DMS153 (cell line): ENCODE measurements at places on chromosomes 2 and 18.

DNA sequence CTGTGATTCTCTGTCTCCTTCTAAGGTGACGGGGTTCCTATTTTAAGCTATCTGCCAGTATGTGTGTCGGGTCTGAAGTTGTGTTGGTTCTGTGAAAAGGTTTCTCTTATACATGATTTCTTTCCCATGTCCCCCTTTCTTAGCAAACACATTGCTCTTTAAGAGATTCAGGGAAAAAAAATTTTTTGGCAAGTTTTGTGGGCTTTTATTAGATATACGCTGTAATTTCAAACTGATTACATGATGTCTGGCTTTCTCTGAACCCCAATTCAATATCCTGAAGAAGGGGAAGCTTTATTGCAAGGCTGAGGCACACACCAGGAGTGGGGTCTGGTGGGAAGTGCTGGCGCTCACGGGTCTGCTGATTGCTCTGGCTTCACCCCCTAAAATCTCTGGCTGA, 210.6 kb downstream of the AGPS start:
- no peak for DNase-seq

- no peak for DNase-seq
Measured at GRCh38 chr2:157203651-157204050, 53.9 kb upstream of the GALNT5 start.

DNA sequence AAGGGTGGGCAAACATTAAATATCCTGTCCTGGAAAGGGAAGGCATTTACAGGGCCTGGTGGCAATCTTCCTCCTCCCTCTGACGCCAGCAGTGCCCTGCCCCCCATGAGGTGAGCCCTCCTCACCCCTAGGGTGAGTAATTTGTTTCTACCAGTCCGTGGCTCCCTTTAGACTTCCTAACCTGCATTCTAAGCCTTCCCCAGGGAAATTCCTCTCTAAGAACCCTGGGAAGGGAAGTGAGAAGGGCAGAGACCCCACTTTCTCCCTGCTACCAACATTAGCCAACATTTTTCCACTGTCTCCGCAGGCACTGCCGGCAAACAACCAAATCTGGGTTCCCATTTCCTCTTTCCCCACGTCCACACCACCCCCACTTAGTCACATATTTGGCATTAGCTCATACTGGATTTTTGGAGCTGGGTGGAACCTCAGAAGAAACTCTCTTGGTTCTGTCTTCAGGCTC, 69.3 kb downstream of the NRP2 start:
- no peak for DNase-seq

- peak; percentile 71 for DNase-seq
Measured at GRCh38 chr2:20525041-20526035, 78.5 kb downstream of the RHOB start.

DNA sequence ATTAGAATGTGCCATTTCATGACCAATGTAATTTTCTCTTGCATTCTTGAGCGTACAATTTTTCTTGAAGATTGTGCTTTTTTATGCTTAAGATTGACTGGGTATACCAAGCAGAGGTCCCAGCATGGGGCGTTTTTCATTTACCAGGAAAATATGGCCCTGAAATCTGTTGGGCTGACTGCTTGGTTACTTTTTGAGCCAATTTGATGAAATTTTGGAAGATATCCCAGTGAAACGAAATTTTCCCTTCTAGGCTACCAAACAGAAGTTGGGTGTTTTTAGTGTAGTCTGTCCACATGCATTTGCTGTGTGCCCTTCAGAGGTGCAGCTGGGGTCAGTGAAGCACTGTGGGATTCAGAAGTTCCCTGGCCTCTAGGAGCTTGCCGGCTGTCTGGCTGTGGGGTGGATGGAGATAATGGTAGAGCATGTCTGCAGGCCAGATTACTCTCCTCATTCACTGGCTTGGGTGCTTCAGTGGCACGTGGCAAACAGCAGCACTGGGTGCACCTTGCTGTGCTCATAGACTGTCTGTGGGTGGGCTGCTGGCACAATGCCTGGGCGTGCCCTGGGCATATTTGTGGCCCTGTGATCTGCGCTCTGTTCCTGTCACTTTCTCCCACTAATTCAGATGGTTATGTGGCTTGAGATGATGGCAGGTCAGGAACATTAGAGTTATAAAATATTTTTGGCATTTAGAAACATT, 73.3 kb downstream of the LDLRAD4 start:
- no peak for DNase-seq

DNA sequence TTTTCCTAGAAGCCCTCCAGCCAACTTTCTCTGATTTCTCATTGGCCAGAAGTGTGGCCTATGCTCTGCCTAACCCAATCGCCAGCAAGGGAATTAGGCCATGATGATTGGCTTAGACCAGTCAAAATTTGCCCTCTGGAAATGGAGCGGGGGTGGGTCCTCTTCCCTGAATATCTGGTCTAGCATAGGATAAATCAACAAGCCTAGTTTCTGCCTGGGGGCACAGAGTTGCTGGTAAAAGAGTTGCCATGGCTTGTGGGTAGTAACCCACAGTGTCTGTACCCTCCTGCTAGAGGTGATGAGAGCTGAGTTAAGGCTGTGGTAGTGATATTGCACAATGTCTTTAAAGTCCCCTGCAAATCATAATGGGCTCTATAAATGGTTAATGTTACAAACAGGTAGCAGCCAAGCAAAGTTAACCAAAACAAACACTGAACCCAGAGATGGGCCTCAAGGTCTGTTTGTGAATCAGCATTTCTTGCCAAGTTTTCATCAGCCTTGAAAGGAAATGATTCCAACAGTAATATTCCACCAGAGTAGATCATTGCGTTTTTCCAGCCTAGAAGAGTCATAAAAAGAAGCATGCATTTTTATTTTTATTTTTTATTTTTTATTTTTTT, 19.3 kb downstream of the GALM start:
- no peak for DNase-seq

GRCh38 chr2:10794876-10795275, 17.7 kb downstream of the PDIA6 start:
- no peak for DNase-seq

- DNase-seq, result no peak
Measured at GRCh38 chr2:69604836-69605235, 38.7 kb downstream of the AAK1 start.

- no peak for DNase-seq
Measured at GRCh38 chr2:180196419-180196977, 189.4 kb upstream of the CWC22 start.

GRCh38 chr2:98099939-98100743, 13.2 kb downstream of the VWA3B start:
- no peak for DNase-seq

GRCh38 chr18:12744103-12744502, 41.3 kb downstream of the PSMG2 start:
- no peak for DNase-seq

DNA sequence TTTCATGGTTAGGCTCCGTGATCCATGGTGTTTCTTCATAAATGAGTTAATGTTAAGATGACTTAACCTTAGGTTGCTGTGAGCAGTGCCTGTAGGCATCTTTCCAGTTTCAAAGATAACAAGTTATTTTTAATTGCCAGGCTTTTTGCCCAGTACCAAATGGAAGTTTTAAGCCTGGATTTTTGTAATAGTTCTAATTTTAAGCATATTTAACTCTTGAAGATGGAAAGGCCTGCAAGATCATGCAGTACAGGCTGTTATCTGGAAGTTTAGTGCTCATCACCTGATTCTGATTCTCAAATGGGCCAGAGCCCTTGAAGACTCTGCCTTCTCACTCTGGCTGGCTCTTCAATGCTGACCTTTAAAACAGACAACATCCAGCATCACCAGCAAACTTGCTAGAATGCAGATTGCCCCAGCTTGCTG, 141.3 kb downstream of the NCK2 start:
- DNase-seq, result no peak

GRCh38 chr18:3294435-3295080, 32.6 kb downstream of the MYL12B start:
- peak; percentile 21 for DNase-seq

DNA sequence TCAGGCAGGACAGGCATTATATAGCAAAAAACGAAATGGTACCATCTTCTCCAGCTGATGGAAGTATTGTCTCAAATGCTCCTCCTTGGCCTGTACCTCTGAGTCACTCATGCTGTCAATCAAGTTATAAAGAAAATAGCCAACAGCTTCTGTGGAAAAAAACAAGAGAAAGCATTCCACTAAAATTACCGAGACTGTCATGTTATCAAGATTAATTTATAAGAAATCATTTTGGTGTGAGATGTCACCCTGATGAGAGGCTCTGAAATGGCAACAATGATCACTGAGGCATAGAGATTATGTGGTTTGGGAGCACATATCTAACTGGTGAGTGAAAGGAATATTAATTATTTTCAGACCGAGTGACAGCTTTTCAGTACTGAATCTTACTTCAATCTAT, 47.4 kb downstream of the LRPPRC start:
- DNase-seq, result no peak

DNA sequence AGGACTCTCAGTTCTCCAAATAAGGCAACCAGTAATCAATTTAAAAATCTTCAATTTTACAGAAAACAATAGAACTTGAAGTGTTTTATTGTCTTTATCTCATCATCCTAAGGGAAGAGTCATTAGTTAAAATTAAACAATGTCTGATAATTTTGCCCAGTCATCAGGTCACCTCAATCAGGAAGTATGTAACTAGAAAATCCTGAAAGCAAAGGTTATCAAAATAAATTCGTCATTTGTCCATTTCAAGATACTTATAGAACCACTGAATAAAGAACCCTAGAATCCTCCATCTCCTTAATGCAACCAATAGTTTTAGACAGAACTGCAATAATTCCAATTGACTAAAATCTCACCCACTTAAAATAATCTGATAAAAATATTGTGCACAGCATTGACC, 115.2 kb downstream of the NCKAP5 start:
- no peak for DNase-seq

GRCh38 chr2:36489281-36489680, 108.7 kb downstream of the FEZ2 start:
- DNase-seq, result no peak

GRCh38 chr2:232781765-232782164, 5.4 kb upstream of the KCNJ13 start:
- DNase-seq, result no peak

DNA sequence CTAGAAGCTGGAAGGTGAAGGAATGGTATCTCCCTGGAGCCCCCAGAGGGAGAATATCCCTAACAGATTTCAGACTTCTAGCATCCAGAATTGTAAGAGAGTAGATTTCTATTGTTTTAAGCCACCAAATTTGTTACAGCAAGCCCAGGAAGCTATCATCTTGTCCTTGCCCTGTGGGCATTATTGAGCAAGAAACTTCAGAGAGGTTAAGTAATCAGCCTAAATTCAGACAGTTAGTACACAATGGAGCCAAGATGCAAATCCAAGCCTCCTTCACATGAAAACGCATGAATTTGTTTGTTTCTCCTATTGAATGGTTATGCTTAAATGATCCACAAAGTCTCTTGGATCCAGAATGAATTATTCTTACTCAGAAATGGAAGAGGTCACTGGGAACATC, 55.2 kb upstream of the TRIB2 start:
- DNase-seq, result no peak

DNA sequence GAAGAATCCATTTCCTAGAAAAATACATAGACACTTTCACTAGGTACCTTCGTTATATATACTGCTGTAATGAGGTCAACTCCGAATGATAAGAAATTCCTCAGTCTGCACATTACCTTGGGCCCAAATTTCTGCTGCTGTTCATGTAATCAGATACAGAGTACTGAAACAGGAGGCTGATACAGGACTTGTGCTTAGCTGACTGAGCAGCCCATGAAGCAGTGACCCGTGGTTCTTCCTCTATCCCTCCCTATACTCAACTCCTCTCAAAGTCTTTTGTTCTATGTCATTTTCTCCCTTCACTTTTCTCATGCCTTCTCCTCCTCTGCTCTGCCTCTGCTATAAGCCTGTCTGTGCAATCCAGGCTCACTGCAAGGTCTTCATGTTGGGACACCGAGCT, 57.5 kb upstream of the ST8SIA5 start:
- no peak for DNase-seq

- DNase-seq, result no peak
Measured at GRCh38 chr2:207766697-207767460, 2.8 kb downstream of the FZD5 start.

DNA sequence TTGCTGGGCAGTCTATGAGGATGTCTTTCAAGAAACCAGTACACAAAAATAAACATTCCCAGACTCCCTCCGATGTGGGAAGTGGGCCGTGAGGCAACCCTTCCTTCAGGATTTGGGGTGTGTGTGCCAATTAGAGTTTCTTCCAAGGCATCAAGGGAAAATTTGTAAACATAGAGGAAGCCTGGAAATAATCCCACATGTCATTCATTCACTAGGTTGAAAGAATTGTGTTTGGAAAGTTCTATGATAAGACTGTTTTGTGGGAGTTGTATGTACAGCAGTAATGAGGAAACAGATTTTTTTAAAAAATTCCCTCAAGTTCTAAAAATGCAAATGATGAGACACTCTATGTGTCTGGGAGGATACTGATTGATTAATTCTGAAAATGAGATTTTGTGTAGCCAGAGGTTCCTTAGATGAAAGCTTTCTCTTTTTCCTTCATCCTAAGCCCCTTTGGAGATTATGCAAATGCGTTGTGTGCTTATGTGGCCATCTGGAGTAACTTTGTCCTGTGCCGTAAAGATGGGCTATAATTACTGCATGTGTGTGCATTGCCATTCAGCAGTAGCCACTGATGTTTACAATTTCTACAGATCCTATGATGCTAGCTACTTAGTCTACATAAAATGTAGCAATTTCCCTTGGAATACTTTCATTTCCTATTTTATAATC, 107.8 kb upstream of the TPO start:
- DNase-seq, result no peak

DNA sequence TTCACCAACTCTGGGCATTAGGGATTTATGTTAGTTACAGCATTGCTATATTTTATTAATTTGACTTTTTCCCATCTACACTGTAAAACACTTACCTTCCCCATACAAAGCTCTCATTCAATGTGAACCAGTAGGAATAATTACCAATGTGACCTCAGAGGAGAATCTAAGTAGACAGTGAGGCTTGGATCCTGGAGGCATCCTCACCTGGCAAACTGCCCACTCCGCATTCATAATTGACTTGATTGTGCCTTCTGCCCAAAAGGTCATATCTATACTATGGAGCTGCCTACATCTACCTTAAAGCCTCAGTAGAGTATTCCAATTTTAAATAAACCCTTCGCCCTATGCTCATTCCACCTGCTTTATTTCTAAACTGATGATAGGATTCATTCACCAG, 45.4 kb upstream of the SCN1A start:
- no peak for DNase-seq
